ENCODE measurements at places on chromosomes 1 and 21. TPM values are rescaled to one million over a fixed set of nuclear protein-coding genes. Genes with fewer than 3 reads are reported as not detected.

Gene OR10Z1
- 0.14 TPM for polyA plus RNA-seq

Gene TSSK3
- 2.7 TPM for polyA plus RNA-seq

Gene KIF14
- 4.0 TPM for polyA plus RNA-seq

Gene NBPF6
- polyA plus RNA-seq: not detected

Gene ETV3L
- polyA plus RNA-seq: not detected

Gene HSF2BP
- 0.68 TPM for polyA plus RNA-seq

Gene OR6K3
- not detected for polyA plus RNA-seq

Gene FYB2
- not detected for polyA plus RNA-seq

Gene CBS
- 2.0 TPM for polyA plus RNA-seq

Gene LCE2A
- polyA plus RNA-seq: not detected

Gene PRKAA2
- 28.5 TPM for polyA plus RNA-seq

Gene DNALI1
- 22.1 TPM for polyA plus RNA-seq

Gene CR1
- 0.50 TPM for polyA plus RNA-seq

All from muscle of leg (tissue), 16 donors.